ENCODE measurements at places on chromosomes 12 and 14.

DNA sequence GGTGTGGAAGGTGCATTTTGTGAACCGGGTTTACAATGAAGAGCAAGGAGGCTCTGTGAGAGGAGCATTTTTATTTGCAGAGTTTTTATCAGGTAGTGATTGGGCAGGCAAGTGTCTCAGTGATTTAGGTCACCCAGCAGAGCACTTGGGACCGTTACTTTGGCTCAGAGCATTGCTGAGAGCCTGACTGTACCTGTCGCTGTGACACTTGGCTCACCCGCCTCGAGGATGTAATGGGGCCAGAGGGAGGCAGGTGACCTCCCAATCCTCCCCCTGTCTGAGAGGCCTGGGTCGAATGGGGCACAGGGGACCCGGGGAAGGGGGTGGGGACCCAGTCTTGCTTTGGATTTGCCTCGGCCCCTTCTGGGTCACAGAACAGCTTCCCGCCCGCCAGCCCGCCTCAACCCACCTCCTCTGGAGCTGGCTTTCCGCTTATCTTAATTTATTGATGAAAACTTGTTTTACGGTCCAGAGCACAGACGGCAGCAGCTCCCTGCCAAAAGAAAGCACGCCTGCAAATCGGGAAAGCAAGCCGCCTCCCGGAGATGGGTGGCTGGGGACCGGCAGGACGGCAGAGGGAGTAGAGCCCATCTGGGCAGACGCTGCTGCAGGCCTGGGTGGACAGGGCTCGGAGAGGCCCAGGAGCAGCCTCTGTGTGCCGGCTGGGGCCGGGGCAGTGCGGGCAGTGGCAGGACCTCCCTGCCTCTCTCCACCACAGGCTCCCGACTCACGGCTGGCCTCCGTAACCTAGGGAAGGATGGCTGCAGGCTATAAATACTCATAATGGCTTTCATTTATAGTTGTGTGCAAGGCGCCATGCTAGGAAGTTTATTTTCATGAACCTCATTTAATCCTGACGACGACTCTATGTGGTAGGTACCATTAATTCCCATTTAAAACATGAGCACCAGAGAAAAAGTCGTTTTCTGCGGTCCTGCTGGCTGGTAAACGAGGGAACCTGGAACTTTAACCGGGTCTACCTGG is 187.1 kb downstream of the TSPAN9 start:
- DNase-seq: no peak

GRCh38 chr12:82529954-82530353 is 156.8 kb upstream of the TMTC2 start:
- no peak for DNase-seq

GRCh38 chr14:58216544-58216943 is 16.6 kb downstream of the ACTR10 start:
- DNase-seq: no peak

- no peak for DNase-seq
Measured at GRCh38 chr12:45303945-45304344, 88.0 kb downstream of the ANO6 start.

DNA sequence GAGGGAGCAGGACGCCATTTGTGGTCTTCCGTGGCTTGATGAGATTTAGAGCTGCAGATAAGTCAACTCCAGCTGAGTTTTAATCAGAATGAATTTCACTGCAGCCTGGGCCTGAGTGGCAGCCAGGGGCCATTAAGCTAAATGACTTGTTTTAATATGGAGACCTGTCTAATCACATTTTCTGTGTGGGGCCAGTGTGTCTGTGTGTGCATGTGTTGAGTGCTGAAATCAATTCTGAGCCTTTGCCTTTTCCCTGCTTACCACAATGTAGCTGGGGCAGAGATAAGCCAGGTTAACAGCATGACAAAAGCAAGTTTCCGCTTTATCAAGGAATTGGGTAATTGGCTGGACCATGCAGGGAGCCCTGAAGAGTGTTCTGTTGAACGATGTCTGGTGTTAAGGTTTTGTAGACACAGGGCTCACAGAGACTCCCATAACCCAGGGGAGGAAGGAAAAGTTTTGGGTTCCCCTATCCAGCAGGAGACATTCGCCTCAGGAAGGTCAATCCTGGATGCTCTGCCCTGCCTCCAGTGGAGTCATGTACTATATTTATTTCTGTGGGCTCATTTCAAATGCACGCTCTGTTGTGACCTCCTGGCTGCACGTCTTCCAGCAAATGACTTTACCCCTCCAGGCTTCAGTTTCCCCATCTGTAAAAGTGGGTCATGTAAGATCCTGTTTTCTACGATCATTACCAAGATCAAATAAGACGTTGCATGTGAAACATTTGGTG is 24.2 kb downstream of the RPH3A start:
- DNase-seq: no peak

DNA sequence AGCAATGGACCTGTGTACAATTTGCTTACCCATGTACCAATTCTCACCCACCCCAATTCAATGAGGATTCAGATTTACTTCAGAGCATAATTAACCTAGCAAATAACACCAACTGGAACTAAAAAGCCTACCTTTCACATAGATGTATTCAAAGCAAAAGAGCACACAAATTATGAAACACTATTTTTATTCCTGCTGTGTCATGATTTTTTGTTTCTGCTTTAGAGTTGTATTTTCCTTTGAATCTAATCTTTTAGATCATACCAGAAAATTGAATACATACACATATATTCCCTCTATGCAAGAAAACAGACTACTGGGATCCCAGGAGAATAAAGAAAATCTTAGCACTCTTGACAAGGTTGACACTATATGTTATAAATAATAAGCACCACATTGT is 5.9 kb downstream of the KICS2 start:
- DNase-seq: no peak

- DNase-seq: no peak
Measured at GRCh38 chr12:95977764-95978305, 18.3 kb downstream of the HAL start.

DNA sequence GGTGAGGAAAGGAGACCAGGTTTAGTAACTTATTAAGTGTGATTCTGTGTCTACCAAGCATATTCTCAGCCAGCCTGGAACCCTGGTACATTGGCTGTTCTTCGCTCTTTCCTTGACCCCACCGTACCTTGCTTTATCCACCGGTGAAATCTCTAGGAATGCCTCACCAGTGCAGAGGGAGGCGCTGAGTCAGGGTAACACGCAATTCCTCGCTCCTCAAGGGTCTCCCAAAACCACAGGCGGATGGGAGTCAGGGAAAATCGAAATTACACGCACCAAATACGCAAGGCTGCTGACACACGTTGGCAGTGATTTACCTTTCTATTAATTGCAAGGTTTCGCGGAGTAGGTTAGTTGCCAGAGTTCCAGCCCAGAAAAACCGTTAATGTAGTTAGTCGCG is 845 bp downstream of the L3HYPDH start:
- no peak for DNase-seq

All from stimulated activated CD4-positive, alpha-beta T cell treated with anti-CD3 and anti-CD28 coated beads, TNF-alpha, amount 100 ng/mL, for 24 hours (primary cell).